ENCODE measurements at places on chromosomes 5 and 9.

- no peak for DNase-seq
Observed at GRCh38 chr5:135934939-135935338, 19.8 kb downstream of the LECT2 start.

DNA sequence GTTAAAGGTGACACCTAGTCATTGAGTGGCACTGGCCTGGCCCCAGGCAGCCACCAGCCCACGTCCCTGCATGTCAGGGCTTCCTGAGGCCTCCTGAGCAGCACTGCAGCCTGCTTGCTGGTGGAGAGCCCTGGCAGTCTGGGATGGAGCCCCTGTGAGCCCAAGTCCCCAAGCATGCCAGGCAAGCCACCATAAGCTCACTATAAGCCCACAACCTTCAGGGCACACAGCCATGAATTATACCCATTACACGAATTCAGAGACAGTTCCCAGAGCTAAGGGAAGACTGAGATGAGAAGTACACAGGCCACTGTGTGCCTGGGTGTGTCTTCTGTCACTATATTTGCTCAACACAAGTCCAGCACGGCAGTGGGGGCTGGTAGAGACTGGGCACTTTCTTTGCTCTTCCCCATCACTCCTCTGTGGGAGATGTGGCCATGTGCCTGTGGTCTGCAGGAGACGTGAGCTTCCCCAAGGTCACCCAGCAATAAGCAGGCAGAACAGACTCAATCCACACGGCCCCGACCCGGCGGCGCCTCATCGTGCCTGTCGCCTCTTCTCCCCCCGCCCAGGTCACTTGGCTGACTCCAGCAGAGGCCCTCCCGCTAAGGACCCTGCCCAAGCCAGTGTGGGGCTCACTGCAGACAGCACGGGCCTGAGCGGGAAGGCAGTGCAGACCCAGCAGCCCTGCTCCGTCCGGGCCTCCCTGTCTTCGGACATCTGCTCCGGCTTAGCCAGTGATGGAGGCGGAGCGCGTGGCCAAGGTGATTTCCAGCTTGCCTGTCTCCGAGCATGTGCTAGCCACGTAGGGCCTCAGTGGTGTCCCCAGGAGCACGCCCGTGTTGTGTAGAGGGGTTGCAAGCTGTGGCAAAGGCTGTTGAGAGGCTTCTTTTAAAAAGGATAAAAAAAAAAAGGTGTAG lies 114.8 kb downstream of the WNK2 start:
- DNase-seq = no peak

DNA sequence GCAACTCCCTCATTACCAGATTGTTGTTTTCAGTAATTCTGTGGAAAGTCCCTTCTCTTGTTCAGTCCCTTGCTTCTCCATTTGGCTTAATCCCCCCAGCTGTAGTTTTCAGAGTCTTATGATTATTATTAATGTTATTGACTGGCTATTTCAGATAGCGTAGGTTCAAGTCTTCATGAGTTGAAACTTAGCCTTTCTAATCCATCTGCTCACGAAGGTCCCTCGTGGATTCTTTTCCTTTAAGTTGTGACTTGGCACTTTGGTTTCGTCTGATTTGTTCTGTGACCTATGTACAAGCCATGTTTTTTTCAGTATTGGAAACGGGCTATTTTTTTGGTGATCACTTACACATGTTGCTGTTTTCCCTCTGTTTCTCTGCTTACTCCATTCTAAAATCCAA lies 260.3 kb downstream of the TMEM167A start:
- DNase-seq = no peak

GRCh38 chr5:34685485-34686165 lies 29.5 kb downstream of the RAI14 start:
- DNase-seq = peak; percentile 11

GRCh38 chr9:93702261-93702660 lies 125.9 kb downstream of the PHF2 start:
- DNase-seq = no peak

- DNase-seq = no peak
Observed at GRCh38 chr5:123868267-123868666, 356.3 kb downstream of the CSNK1G3 start.

DNA sequence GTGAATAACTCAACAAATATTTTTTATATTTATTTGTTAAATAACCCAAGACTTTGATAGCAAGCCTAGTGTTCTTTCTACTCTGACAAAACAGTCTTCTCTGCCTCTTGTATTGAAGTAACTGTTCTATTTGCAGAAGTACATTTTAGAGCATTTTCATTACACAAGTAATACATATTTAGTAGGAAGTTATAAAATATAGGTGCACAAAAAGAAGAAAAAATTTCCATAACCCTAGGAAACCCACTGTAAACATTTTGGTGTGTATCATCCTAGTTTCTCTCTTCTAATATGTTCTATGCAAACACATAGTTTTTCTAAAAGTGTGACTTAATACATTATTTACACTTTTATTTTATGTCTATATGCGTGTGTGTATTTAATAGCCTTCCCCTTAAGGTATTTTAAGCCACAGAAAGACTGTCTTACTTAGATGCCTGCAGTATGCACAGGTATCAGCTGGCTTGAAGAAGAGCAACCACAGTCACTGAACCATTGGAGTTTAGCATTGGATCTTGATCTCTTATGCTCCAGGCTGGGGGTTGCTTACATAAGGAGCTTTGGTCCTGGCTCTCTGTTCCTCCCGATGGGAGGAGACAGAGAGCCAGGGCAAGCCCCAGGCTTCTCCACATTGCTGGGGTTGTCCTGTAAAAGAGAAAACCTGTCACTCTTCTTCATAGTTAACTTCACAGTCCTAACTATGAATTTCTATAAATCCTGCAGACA lies 3.8 kb downstream of the SELENOP start:
- DNase-seq = no peak

- no peak for DNase-seq
Observed at GRCh38 chr5:37187465-37187977, 61.7 kb downstream of the CPLANE1 start.

GRCh38 chr5:27129926-27130325 lies 91.5 kb upstream of the CDH9 start:
- DNase-seq = no peak

Measured in amniotic stem cell (primary cell).